ENCODE measurements at places on chromosomes 1 and 21.

DNA sequence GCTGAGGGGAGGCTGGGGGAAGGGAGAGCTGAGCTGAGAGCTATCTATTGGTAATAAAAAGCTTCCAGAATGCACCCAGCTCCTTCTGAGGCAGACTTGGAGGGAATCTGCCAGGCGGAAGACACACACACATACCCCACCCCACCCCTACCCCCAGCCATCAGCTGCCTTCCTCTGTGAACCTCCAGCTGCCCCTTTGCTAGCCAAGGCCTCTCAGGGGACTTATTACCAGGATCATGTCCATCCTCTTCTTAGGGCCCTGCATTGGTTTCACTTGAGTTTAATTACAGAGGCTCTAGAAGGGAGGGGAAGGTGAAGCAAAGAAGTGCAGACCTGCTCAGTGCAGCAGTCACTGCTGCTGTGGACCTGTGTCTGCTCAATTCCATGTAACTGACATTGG lies 156.4 kb downstream of the OMA1 start:
- DNase-seq = no peak

DNA sequence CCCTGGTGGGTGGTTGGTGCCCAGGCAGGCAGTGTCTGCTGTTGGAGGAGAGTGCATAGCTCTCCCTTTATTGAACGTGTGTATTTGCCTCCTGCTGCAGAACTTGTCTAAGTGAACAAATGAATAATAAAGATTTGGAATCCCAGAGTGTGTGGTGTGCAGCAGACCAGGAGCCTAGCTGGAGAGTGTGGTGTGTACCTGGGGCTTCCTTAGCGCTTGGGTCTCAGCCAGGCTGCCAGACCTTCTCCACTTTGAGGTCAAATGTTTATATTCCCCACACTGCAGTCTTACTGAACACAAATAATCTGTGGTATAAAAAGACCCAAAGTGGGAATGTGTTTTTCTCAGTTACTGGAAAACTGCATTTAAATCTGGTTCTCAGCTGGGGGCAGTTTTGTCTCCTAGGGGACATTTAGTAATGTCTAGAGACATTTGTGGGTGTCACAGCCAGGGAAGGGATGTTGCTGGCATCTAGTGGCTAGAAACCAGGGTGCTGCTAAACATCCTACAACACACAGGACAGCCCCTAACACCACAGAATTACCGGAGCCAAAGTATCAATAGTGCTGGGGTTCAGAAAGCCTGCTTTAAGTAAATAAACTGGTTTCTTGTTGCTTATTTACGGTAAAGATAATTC lies 23.6 kb downstream of the SLC37A1 start:
- no peak for DNase-seq

GRCh38 chr21:44765231-44766013 lies 36.2 kb downstream of the UBE2G2 start:
- DNase-seq = no peak

DNA sequence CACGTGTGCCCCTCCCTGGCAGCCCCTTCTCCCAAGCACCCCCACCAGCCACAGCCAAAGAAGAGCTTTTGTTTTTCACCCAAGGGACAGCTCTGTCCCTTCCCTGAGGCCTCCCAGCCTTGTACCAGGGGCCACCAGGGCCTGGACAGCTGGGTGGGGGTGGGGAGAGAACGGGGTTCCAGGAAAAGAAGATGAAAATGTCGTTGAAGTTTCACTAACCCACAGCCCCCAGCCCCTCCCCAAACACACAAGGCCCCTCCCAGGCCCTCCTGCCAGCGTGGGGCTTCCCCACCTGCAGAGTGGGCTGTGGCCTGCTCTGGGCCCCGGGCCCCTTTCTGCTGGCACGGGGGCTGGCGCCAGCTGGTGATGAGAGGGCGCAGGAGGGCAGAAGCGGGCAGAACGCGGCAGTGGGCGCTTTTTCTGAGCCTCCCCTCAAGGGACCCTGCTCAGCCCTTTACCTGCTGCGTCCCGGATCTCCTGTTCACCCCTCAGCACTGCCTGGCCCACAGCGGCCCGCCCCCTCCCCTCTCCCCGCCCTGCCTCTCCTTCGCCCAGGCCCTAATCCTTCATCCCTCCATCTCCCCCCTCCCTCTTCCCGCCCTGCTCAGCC lies 5.5 kb upstream of the ANKRD65 start:
- no peak for DNase-seq

GRCh38 chr1:205678286-205679111 lies 1.8 kb downstream of the SLC45A3 start:
- DNase-seq = peak; percentile 33

DNA sequence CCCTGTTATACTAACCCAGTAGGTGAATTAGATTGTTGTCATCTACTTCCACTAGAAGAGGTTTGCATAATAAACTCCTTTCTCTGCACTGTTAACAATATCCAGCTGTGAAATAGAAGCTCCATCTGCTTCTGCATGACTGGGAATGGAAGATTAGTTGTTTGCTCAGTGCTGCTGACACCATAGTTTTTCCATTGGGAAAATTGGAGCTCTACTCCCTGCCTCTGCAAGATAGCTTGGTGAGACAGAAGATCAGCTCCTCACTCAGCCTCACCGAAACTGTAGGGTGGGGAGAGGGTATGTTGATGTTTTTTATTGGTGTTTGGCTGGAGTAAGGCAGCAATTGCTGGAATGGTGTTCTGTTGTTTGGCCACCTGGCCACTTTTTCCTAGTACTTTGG lies 331.6 kb upstream of the ADAMTS5 start:
- DNase-seq = peak; percentile 30

DNA sequence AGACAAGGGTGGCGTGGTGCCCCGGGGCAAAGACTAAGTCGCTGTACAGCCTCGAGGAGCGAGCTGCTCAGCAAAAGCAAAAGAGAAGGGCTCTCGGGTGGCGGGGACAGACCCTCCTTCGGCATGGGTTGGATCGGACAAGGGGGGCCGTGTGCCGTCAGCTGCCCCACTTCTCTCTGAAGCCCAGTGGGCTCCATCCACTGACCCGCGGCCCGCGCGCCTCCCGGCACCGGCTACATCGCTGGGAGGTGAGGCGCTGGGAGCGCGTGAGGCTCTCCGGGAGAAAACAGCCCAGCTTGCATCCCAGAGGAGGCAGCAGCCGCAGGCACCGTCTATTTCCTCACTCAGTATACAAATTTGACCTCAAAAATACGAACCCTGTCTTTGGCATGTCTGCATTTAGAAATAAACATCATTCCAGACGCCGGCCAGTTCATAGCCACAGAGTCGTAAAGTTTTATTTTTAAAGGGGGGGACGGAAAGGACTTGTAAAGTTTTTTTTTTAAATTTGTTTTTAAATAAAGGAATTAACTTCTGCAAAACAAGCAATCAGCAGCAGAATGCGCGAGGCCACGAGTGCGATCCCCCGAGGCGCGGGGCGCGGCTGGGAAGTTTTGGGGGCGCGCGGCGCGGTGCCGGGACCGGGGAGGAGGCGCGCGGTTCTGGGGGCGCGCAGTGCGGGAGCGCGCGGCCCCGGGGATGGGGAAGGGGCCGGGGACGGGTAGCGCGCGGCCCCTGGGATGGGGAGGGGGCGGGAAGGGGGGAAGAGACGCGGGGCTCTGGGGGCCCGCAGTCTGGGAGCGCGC lies 689 bp upstream of the GPR137B start:
- DNase-seq = peak; percentile 18

GRCh38 chr1:223326776-223327175 lies 37.2 kb downstream of the SUSD4 start:
- DNase-seq = peak; percentile 59

- no peak for DNase-seq
Observed at GRCh38 chr1:153395136-153395685, 4.3 kb upstream of the S100A8 start.

DNA sequence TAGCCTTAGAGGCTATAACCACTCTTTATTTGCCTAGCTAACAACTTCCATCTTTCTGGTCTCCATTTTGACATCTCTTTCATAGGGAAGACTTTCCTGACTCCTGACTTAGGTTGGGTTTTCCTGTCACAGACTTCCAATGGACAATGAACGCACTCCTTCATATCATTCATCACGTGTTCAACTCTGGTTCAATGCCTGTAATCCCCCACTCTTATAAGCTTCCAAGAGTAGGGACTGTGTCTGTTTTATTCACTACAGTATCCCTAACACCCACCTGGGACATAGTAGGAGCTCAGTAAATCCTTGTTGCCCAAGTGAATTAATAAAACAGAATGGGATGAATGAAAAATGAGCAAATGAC lies 4.6 kb downstream of the SLAMF1 start:
- DNase-seq = no peak

DNA sequence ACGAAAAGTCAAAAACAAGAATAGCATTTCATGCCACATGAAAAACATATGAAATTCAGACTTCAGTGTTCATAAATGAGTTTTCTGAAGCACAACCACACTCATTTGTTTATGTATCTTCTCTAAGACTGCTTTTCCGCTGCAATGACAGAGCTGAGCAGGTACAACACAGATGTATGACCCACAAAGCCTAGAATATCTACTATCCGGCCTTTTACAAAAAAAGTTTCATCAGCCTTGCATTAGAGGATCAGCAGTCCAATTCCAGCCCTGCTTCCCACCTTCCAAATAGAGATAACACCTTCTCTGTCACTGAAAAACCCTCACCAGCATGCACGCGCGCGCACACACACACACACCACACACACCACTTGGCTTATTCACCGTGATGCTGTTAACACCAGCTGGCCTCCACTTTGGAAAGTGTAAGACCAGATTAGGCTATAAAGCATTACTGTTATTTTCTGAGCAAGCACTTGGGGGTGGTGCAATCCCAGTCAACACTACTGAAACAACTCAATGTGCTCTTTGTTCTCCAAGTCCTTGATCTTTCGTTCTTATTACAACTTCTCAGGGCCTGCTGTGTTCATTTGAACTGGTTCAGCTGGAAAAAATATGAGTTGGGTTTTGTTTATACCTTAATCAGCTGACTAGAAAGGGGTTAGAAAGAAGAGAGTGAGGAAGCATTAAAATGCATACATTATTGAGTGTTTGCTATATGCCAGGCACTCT lies 90.0 kb downstream of the GLUL start:
- DNase-seq = peak; percentile 55

DNA sequence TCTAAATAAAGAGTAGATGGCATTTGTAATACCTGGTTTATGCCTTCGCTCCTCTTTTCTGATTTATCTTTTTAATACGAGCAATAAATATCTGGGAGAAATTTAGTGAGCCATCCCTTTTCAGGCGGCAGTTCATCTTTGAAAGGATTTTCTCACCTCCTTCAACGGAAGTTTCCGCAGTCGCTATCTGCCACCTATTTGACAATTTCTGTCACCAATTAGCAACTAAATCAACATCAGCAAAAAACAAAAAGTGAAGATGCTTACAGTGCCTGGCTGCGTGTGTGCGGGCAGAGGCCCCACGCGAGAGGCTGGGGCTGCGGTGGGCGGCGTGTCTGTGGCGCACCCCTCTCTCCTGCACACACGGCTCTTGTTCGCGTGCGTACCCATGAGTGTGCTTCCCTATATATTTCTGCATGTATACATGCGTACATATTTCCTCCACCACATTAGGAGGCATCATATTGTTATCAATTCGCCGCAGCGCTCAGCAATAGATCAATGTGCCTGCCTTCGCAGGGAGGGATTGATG lies 117.3 kb upstream of the BARHL2 start:
- no peak for DNase-seq

All from fibroblast of upper back skin (primary cell).